ENCODE measurements at places on chromosomes 12 and 14. TPM values are rescaled to one million over a fixed set of nuclear protein-coding genes. Genes with fewer than 3 reads are reported as not detected.

DNA sequence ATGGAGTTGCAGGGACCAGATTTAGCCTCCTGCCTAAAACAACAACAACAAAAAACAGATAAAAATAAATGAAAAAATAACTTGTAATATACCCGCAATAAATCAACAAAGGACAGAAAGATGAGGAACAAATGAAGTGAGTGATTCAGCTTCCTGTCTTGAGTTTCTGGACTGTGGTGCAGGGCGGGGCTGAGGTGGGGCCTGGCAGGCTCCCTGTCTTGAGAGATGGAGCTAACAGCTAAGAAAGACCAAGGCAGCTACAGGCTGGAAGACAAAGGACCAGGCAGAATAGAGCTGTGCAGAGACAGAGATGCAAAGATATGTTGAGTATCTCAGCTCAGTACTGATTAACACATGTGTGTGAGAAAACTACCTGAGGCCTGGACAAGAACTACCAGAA lies 879.2 kb downstream of the AACS start:
- no peak for DNase-seq

- DNase-seq, result no peak
These were observed 981.8 kb downstream of the SLC16A7 start for GRCh38 chr12:60577607-60578006.

DNA sequence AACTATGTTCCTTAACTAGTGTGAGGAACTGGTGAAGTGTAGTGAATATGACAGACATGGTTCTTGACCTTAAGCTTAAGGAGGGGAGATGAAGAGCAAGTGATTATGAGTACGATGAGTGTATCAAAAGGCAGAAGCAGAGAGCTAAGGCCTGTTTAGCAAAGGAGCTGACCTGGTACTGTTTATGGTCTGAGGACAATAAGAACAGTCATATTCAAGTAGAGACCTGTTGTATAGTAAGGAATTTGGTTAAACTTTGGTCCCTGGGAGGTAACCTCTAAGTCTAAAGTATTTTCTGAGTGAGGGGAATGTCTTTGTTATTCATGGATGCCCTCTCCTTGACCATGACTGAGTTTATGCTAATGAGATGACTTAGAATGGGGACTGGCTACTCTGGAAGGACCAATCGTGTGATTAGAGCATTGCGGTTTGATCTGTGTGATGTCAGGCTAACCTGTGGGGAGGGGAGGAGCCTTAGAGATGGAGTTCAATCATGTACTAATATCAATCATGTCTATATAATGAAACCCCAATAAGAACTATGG lies 389.3 kb downstream of the BMP4 start:
- no peak for DNase-seq

- no peak for DNase-seq
These were observed 236.0 kb downstream of the BCL11B start for GRCh38 chr14:99035712-99036610.

- DNase-seq, result no peak
These were observed 54.7 kb downstream of the PLEKHG3 start for GRCh38 chr14:64758691-64759554.

DNA sequence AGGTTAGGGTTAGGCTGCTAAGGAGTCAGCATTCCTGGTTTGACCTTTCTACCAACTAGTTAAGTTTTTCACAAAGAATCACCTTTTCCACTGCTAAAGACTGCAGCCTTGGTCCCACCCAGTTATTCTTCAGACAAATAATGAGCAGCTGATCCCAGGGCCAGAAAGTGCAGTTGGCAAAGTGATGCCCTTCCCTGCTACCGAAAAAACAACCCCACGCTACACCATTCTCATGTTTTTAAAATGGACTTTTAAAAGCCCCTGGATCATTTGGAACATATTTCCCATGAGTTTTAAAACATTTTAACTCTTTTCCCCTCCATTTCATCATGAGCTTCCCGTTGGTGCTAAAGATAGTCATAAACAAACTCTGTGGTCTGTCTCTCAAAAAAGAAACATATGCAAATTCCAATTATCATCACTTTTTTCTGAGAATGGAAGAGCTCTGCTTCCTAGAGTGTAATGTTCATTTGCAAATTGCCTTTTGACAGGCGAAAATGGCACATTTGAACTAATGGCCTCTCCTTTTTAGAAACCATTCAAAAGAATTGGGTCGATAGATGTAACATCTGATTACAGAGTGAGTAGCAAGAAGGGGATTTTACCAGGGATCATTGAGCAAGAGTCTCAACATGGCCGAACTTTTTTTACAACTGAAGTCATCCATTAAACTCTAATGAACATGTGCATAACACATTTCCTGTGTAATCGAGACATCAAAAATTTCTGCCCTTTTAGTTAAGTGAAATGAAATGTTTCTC lies 129.3 kb upstream of the RAP1B start:
- DNase-seq, result no peak

SLC11A2 gene
- total RNA-seq, result 37.1 TPM

SLCO1C1 gene
- total RNA-seq, result not detected

TAS2R7 gene
- total RNA-seq, result not detected

HSPA2 gene
- 6.3 TPM for total RNA-seq

MUCL1 gene
- total RNA-seq, result not detected

POTEM gene
- total RNA-seq, result not detected

CELA1 gene
- not detected for total RNA-seq

SSPN gene
- 0.39 TPM for total RNA-seq

BATF gene
- total RNA-seq, result 5.7 TPM

Data from dermis microvascular lymphatic vessel endothelial cell (primary cell).